ENCODE measurements at places on chromosomes 5 and 9.
A peak's percentile ranks its signal among the peaks of the same experiment; 100 is the strongest.

DNA sequence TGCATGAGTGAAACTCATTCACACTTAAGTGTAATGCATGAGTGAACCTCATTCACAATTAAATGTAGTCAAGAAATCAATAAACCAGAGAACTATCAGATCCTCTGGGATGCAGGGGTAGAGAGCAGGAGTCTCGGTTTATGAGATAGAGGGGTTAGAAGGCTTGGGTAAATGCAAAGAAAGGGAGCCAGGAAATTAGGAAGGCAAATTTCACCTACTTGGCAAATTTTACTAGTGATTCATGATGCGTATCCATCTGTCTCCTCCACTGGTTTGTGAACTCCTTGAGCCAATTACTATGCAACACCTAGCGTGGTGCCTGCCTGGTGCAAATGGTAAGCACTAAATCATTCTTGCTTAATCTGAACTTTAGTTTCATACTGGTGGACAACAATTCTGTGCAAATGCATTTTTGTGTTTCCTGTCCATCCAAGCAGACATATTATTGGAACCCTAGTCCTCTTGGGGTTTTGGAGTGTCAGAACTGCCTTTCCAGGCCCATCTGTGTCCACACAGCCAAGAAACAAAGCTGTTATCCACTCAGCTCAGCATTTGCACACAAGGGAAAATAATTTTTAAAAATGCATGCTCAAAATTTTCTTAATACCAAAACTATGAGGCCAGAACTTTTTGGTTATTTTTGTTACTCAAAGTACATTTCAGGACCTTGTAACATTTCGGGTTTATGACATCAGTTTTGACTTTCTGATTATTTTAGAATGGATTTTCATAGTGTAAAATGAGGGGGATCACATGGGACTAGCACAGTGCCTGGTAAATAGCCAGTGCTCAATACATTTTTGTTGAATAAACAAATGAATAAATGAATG, 5.2 kb downstream of the HAPLN1 start:
- DNase-seq = no peak

DNA sequence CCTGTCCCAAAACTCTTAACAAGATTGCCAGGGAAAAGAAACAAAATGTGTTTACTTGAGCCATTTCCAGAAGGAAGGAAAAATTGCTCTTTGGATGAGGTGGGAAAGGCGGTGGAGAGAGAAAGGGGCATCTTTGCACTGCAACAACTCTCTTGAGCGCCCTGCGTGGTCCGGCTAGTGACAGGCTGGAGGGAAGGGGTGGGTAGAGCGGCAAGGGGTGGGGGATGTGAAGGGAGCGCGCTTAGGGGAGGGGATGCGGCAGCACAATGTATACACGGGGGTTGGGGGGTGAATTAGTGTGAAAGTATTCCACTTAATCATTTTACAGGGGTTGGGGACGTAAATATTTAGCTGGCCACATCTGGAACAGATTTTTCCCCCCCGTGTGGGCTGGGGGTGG, 1.3 kb downstream of the FGF10 start:
- no peak for DNase-seq

- DNase-seq = no peak
These were observed 239.2 kb upstream of the KIF2A start for GRCh38 chr5:62066761-62067277.

DNA sequence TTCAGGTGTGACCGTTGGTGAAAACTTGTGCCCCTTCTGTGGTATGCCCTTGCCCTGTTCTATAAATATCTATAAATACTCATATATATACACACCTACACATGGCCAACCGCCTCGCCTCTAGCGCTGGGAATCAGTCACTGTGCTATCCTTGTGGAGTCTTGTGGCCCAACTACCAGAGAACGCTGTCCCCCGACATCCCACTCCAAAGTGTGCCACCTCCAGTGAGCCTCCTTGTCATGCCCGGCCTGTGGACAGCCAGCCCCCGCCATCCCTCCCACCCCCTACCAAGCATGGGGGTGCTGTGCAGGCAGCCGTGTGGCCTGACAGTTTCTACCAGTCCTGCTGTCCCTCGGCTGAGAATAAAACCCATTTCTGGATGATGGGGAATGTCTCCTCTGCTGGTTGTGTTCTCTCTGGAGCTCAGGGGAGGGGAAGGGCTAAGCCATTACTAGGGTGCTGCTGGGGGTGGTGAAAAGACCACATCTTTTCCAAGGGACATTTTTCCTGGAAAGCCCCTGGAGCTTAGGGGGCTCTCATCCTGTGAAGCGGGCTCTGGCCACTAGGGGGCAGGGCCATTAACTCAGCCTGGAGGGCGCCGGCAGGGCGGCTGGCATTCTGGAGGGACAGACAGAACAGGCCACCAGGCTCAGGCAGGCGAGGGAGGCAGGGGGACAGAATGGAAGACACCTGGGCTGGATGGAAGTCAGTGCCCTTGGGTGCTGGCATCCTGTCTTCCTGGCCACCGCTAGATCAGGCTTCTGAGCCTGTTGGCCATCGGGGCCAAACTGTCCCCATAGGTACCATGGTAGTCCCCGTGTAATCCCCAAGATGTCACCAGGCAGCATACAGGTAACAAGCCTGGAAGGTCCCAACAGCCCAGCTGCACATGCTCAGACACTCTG, 20.7 kb downstream of the GOLGA2 start:
- DNase-seq = peak; percentile 41

- DNase-seq = peak; percentile 39
These were observed 71.2 kb downstream of the ANKRD55 start for GRCh38 chr5:56161927-56162326.

- DNase-seq = no peak
These were observed 30.2 kb downstream of the RETREG1 start for GRCh38 chr5:16586556-16586955.

DNA sequence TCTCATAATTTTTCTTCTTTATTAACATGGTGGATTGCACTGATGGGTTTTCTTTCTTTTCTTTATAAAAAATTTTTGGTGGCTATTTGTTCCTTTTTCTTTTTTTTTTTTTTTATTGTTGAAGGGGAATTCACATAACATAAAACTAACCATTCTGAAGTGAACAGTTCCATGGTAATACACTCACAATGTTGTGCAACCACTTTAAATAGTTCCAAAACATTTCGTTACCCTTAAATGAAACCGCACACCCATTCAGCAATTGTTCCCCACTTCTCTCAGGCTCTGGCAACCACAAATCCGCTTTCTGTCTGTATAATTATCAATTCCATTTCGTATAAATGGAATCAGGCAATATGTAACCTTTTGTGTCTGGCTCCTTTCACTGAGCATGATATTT, 11.7 kb upstream of the SETX start:
- peak; percentile 54 for DNase-seq

DNA sequence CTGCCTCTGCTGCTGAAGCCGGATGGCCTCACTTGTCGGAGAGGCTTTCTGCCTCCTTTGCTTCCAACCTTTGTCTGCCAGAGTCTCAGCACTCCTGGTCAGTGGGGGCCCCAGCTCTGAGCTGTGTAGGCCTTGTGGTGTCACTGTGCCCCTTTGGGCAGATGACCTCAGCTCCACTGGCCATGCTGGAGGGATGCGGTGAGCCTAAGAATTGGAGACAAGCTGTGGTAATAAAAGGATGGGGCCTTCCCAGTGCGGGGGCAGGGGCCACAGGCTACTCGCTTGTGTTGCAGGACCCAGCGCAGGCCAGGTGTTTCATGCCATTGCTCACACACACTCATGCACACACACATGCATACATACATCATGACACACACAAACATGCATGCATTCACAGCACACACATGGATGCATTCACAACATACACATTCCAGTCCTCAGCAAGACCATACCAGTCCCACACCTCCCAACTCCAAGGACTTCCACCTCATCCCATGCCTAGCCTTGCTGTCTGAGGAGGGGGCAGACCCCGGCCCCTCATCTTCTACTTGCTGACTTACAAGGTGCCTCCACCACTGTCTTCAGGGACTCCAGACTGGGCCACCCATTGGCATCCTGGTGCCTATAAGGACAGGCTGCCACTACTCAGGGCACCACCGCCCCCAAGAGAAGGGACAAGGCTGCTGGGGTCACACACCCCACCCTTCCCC, 237.7 kb downstream of the SYK start:
- DNase-seq = no peak

DNA sequence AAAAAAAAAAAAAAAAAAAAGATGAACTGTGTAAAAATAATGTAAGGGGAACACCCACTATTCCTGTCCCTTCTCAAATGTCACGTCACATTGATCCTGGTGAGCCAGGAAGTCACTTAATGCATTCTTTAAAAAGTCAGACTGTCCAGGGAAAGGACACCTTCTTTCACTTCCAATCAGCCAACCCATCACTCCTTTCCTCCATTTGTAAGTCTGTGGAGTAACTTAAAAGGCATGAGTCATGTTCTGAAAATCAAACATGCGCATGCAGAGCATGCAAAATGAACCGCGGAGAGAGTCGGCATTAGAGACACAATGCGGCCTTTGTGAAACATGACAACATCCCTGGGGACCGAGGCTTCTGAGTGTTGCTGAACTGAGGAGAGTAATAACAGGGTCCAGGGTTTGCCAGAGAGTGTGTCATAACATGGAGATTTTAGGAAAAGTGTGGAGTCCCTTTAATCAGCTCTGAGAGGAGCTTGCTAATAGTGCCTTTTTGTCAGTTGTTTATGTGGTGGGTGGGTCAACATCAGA, 77.6 kb upstream of the SEMA6A start:
- DNase-seq = no peak

DNA sequence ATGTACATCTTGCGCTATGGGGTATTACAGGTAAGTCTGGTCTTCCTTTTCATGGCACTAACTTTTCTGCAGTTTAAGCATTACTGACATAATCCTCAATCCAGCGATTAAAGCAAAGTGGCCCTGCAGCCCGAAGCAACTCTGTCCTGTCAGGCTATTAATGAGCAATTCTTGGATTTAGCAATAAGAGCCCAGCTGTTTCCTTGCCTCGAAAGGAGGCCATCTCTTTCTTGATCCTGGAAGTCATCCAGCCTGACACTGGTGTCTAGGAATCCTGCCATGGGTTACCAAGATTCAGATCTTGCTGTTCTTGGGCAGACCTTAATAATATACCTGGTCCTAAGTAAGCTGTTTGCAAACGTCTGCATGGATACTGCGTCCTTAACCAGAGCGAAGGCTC, 102.0 kb downstream of the RFK start:
- no peak for DNase-seq

- DNase-seq = peak; percentile 79
These were observed 24.6 kb downstream of the PIK3R1 start for GRCh38 chr5:68240202-68240601.

DNA sequence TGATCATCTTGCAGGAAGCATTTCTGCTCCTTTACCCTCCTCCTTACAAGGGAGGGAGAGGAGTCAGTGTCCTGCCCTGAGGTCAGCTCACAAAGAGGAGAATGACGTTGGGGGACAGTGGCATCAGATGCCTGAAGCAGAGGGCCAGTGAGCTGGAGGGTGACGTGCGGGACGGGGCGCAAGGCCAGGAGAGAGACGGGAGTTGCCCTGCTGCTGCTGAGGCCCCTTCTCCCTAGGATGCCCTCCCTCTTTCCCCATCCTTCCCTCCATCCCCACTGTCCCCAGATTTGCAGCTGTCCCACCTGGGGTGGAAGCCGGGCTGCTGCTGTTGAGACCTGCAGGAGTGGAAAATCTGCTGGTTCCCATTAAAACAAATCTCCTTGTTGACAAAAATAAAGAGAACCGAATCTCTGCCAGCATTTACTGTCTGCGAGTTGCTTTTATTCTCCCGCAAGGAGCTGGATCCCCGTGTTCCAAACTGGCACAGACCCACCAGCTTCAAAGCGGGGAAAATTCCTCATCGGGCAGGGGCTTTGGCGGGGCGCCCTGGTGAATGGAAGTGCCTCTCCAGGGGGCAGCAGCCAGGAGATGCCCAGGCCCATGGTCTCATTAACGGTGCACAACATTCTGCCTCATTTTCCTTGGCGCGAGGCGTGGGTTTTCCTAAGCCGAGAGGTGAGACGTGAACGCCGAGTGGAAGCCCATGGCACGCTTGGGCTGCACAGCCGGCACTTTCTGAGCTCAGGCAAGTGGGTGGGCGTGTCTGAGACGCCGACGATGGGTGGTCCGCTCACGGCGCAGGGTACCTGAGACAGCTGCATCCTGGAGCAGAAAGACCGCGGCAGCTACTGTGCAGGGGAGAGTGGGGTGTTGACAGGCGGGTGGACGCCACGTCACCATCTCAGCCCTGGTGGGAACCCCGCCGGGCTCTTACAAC, 13.9 kb upstream of the COL5A1 start:
- DNase-seq = no peak

DNA sequence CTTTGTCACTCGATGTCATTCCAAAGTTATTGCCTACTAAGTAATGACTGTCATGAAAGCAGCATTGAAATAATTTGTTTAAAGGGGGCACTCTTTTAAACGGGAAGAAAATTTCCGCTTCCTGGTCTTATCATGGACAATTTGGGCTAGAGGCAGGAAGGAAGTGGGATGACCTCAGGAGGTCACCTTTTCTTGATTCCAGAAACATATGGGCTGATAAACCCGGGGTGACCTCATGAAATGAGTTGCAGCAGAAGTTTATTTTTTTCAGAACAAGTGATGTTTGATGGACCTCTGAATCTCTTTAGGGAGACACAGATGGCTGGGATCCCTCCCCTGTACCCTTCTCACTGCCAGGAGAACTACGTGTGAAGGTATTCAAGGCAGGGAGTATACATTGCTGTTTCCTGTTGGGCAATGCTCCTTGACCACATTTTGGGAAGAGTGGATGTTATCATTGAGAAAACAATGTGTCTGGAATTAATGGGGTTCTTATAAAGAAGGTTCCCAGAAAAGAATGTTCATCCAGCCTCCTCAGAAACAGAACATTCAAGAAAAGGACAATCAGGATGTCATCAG, 11.3 kb downstream of the TLR4 start:
- DNase-seq = no peak

DNA sequence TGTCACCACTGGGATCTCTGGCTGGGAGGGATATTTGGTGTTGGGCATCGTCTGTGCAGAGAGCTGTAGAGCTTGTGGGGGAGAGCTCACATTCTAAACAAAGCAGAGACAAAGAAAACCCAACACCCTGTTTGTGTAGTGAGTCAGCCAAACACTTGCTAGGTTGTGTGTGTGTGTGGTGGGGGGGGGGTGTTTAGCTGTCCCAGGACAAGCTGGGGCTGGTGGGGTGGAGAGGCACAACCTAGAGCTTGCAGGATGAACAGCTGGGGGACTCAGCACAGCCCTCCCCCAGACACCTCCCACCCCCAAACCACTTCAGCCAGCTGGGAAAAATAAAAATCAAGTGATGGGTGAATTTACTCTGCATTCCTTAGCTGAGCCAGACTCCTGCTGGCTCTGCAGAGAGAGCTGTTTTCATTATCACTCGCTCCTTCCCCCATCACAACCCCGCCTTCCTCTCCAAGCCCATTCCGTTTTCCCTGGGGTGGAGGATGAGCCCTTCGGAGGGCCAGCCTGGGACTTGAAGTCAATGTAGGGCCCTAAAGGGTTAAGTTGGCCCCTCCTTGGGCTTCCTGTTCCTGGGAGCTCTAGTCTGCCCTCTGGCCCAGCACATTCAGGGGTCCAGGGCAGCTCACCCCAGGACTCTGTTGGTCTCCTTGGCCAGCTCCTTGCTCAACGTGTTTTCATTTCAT, 2.6 kb downstream of the OLFML2A start:
- no peak for DNase-seq

DNA sequence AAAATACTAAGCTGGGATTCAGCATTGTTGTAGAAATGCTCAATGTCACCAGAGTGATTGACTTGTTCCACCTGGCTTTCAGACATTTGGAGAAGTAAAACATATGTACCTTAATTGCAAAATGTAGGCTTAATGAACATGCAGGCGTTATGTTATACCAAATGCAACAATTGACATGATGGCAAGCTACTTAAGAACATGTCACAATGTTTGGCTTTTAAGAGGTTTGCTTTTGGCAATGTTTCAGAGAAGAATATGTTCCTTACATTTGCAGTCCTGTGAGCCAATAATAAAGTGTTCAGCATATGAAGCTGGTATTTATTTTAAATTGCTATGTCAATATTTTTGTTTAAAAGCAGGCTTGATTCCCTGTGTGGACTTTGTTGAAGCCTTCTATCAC, 111.7 kb upstream of the NUDT12 start:
- DNase-seq = no peak

Measured in inflammatory macrophage (primary cell).